ENCODE measurements at places on chromosomes 12 and 14.

DNA sequence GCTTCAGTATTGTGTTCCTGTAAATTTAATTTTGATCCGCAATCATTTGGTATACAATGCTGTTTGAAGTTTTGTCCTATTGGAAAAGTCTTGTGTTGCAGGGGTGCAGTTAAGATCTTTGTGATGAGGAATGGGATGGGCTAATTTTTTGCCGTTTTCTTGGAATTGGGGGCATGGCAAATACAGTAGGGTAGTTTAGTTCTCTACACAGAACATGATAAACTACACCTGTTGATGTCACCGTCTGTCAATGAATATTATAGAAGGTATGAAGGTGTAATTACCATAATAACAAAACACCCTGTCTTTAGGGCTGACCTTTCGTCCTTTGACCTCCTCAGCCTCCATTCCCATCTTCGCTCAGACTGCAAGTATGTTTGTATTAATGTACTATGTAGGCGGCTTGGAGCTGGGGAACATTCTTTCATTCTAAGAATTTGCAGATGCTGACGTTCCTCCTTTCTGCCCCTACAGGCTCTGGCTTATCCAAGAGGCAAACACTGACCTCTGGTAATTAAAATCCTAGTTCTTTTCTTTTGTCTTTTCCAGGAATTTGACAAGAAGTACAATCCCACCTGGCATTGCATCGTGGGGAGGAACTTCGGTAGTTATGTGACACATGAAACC lies 1.7 kb downstream of the DYNLL1 start:
- no peak for DNase-seq

- no peak for DNase-seq
Measured at GRCh38 chr14:98162856-98163805, 1108.9 kb downstream of the BCL11B start.

- no peak for DNase-seq
Measured at GRCh38 chr14:104656014-104656714, 33.3 kb upstream of the INF2 start.

GRCh38 chr12:108690191-108690518 lies 41.2 kb downstream of the CORO1C start:
- DNase-seq, result no peak

GRCh38 chr14:76456200-76456599 lies 80.3 kb downstream of the ESRRB start:
- DNase-seq, result peak; percentile 7

GRCh38 chr12:26205941-26206340 lies 10.6 kb downstream of the SSPN start:
- DNase-seq, result no peak

GRCh38 chr14:48936362-48936761 lies 649.8 kb downstream of the RPS29 start:
- no peak for DNase-seq

- DNase-seq, result no peak
Measured at GRCh38 chr14:77007183-77007974, 21.1 kb downstream of the IRF2BPL start.

GRCh38 chr14:75247286-75247922 lies 31.2 kb upstream of the FOS start:
- DNase-seq, result peak; percentile 40

DNA sequence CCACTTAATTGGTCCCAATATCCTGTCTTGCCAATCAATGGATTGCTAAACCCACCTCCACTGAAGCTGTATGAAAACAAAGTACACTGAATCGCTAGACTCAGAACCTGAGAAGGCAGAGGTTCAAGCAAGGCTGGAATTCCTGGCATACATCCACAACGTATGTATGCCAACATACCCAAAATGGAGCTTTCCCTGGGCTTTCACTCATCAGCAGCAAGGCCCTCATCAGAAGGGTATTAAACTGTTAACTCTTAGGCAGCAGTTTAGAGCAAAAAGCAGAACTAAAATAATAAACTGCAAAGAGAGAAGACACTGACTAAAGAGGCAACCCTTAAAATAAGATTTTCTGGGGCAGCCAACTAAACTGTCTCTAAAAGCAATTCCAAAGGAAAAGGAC lies 13.6 kb downstream of the MED13L start:
- DNase-seq, result no peak

- no peak for DNase-seq
Measured at GRCh38 chr14:53651096-53651740, 305.4 kb downstream of the BMP4 start.

DNA sequence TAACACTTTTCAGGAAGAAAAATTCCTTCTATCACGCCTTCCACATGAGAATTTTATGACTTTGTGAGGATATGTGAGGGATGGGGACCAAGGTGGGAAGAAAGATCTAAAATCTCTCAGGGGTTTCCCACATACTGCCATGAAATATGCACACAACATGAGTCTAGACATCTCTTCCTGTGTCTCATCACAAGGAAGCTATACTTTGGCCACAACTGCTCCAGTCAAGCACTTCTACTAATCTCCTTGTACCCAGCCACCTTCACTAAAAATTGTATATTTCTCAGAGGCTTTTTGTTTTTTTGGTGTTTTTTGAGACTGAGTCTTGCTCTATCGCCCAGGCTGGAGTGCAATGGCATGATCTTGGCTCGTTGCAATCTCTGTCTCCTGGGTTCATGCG lies 3.2 kb downstream of the OSBPL8 start:
- no peak for DNase-seq

DNA sequence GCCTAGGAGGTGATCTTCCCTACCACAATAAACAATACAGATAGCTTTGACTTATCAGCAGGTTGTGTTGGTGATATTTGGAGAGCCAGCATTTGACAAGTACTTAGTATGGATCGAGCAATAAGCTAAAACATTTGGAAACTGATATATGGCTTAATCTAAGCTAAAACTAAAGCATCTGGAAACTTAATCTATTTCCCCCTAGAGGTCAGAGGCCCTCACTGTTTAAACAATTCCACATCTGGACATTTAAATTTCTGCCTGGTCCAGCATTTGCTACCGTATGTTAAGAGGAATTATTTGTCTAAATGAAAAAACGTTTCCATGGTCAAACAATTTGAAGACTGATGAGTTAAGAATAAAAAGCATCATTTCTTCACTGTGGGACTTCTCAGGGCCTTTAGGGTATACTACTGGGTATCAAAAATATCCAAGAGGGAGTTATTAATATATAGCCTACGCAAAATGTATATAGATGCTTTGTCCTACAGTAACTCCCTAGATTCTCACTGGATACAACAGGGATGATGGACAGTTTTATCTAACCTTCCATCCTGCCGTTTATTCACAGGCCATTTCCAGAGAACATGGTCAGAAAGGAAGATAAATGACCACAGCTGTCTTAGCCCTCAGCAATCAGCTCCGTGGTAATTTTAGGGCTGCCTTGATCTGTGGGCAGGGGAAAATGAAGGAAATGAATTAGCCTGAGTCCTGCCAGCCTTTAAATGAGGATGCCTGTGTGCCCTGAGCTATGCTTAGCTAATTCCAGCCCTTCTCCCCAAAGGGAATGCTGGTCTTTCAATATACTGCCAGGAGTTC lies 135.4 kb upstream of the NUDT4 start:
- DNase-seq, result no peak

- no peak for DNase-seq
Measured at GRCh38 chr12:115485503-115485902, 792.0 kb downstream of the MED13L start.

GRCh38 chr12:40168001-40168400 lies 56.8 kb upstream of the LRRK2 start:
- DNase-seq, result no peak

- DNase-seq, result no peak
Measured at GRCh38 chr14:34050606-34051005, 99.7 kb upstream of the EGLN3 start.

DNA sequence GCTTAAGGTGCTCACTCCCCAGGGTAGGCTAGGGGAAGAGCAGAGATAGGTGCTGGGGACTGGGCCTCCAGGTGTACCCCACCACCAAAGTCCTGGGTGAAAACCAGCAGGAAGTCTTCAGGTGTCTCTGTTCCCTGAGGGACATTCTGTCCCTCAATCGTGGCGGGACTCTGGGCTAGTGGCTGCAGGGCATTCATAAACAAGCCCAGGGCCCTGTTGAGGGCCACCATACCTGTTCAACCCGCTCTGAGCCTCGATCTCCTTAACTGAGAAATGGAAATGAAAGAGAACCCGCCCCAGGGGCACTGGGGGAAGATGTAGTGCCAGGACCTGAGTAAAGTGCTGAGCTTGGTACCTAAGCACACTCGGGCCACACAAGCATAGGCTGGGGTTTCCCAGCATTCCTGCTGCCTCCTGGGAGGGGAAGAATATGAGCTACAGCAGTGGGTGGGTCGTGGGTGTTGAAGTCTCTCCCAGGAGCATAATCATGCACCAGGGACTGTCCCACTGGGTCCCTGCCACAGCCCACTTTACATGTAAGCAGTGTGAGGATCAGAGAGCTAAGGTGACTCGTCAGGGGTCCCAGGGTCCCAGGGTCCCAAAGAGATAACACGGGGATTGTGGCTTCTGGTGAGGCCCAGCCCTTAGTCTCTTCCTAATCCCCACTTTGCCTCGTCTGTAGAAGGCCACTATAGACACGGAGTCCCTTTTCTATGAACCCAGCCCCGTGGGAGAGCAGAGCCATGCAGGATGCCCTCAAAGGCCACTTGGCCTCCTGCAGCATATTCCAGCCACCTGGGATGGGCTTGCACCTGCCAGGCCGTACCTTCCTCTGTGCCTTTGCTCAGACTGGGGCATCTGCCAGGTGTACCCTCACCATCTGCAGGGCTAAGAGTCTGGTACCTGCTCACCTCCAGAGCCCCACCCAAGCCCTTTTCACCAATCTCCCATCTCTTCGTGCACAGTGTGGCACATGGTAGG lies 14.4 kb downstream of the FAM222A start:
- no peak for DNase-seq
